ENCODE measurements at places on chromosomes 3 and 15. TPM values are rescaled to one million over a fixed set of nuclear protein-coding genes. Genes with fewer than 3 reads are reported as not detected.

TGM4 gene
- total RNA-seq: not detected

FBXO40 gene
- total RNA-seq: not detected

ALDH1A3 gene
- 16.3 TPM for total RNA-seq

TAMM41 gene
- total RNA-seq: 6.4 TPM

RASL12 gene
- 0.28 TPM for total RNA-seq

TMC3 gene
- total RNA-seq: not detected

ATP2C1 gene
- 22.0 TPM for total RNA-seq

SI gene
- total RNA-seq: not detected

MTFMT gene
- total RNA-seq: 4.5 TPM

KBTBD13 gene
- not detected for total RNA-seq

CCDC39 gene
- total RNA-seq: 0.09 TPM

PAK6 gene
- total RNA-seq: 4.7 TPM

GRCh38 chr3:42680271-42680670 is 5.1 kb upstream of the KLHL40 start:
- no peaks in the 10 kb centered on the region for H3K36me3 ChIP-seq
- no peak overlapping the region for H3K4me3 ChIP-seq
- H3K27me3 ChIP-seq: no peaks in the 10 kb centered on the region
- no peaks in the 10 kb centered on the region for H3K4me1 ChIP-seq

- no peak overlapping the region for H3K27ac ChIP-seq
- no peaks in the 10 kb centered on the region for H3K36me3 ChIP-seq
- H3K4me1 ChIP-seq: no peaks in the 10 kb centered on the region
- no peak for DNase-seq
- H3K4me3 ChIP-seq: no peak overlapping the region
These were observed 55.4 kb upstream of the LARS2 start for GRCh38 chr3:45332901-45333407.

DNA sequence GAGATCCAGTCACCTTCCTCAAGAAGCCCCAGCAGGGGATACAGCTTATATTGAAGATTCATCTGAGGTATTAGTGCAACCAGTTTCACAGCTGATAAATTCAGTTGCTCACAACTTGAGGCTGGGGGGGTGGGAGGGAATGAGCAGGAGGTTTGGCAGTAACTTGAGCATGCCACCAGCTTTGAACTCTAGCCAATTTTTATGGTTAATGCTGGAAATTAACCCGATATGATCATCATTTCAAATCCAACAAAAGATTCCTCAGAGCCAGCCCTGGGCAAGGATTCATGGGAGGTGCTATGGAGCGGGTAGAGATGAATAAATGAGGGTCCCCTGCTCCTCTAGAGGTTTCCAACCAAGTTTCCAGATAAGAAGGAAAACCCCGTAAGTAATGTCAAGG is 73.1 kb upstream of the HES1 start:
- H3K4me3 ChIP-seq: no peak overlapping the region
- H3K36me3 ChIP-seq: no peaks in the 10 kb centered on the region
- H3K4me1 ChIP-seq: peaks cover 13% of the 10 kb centered on the region
- no peak overlapping the region for H3K27ac ChIP-seq

DNA sequence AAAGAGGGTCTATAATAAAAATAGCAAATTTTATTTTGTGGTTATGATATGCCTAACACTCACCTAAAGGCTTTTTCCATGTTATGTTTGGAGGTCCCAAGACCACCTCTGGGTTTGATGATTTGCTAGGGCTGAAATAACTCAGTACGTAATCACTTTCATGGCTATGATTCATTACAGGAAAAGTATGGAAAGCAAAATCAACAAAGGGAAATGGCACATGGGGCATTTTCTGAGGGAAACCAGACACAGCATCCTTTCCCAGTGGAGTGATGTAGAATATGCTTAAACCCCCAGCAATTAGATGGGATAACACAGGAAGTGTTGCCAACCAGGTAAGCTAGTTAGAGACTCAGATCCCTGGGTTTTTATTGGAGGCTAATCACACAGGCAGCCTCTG is 701.6 kb upstream of the CBLB start:
- no peak overlapping the region for H3K27ac ChIP-seq
- no peaks in the 10 kb centered on the region for H3K4me1 ChIP-seq
- H3K4me3 ChIP-seq: no peak overlapping the region
- H3K36me3 ChIP-seq: no peaks in the 10 kb centered on the region

GRCh38 chr15:58457466-58457965 is 25.7 kb downstream of the LIPC start:
- peak overlapping the region; percentile 7 for H3K27ac ChIP-seq
- H3K4me3 ChIP-seq: no peak overlapping the region
- H3K4me1 ChIP-seq: no peaks in the 10 kb centered on the region
- no peak for DNase-seq

GRCh38 chr3:23430781-23431398 is 227.8 kb downstream of the UBE2E2 start:
- H3K27ac ChIP-seq: no peak overlapping the region
- H3K4me3 ChIP-seq: no peak overlapping the region
- H3K4me1 ChIP-seq: no peaks in the 10 kb centered on the region
- no peak for DNase-seq
- H3K36me3 ChIP-seq: no peaks in the 10 kb centered on the region

DNA sequence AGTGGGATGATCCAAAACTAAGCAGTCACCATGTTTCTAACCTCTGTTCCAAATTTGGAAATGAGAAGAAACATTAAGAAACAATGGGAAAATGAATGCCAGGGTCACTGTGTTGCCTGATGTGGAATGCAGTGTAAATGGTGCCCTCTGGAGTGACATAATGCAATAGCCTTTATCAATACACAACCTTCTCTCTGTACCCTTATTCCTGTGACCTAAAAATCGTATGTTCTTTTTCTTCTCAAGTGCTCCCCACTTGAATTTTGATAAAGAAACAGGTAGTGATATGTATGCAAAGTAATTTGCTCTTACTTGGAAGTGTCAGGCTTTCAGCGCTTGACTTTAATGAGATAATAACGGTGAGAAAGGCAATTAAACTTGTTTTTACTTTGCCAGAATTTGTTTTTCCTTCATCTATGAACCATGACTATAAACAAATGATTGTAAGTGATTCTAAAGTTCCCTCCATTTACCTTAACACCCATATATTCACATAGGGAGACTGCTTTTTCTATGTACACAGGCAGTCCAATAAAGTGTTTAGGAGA is 145.8 kb upstream of the THRB start:
- no peak overlapping the region for H3K4me3 ChIP-seq
- no peaks in the 10 kb centered on the region for H3K27me3 ChIP-seq
- no peaks in the 10 kb centered on the region for H3K4me1 ChIP-seq
- H3K27ac ChIP-seq: no peak overlapping the region
- no peak for DNase-seq
- no peaks in the 10 kb centered on the region for H3K36me3 ChIP-seq

- H3K4me1 ChIP-seq: no peaks in the 10 kb centered on the region
- H3K36me3 ChIP-seq: peaks cover 3% of the 10 kb centered on the region
- H3K27me3 ChIP-seq: no peaks in the 10 kb centered on the region
- DNase-seq: no peak
- no peak overlapping the region for H3K4me3 ChIP-seq
These were observed 26.5 kb downstream of the EIF2AK4 start for GRCh38 chr15:39960411-39960810.

DNA sequence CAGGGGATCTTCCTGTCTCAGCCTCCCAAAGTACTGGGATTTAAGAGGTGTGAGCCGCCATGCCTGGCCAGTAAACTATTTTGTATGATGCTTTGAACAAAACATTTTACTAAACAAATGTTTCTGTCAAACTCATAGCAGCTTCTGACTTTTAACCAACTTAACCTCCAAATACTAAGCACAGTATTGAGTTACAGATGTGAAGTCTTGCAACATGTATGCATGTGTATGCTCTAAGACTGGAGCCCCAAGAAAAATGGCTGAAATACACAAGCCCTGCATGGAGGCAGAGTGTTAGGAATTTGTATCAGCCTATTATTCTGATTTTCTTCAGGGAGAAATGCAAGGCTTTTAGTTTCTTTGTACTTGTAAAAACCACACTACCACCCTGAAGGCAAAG is 137.1 kb downstream of the CBLB start:
- no peak for DNase-seq
- H3K27ac ChIP-seq: no peak overlapping the region
- no peak overlapping the region for H3K4me3 ChIP-seq
- H3K36me3 ChIP-seq: no peaks in the 10 kb centered on the region
- H3K27me3 ChIP-seq: no peaks in the 10 kb centered on the region

DNA sequence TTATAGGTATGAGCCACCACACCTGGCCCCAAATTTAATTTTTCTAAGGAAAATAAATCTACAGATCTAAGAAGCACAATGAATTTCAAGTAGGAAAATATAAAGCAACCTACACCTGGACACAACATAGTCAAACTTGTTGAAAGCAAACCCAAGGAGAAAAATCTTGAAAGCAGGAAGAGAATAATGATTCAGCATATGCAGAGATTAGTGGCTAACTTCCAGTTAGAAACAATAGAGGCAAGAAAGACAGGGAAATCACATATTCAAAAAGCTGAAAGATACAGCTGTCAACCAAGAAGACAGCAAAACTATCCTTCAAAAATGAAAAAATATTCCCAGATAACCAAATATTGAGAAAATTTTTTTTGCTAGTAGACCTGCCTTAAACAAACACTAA is 49.4 kb downstream of the ZNF148 start:
- H3K4me3 ChIP-seq: no peak overlapping the region
- H3K4me1 ChIP-seq: no peaks in the 10 kb centered on the region
- no peak for DNase-seq
- H3K36me3 ChIP-seq: no peaks in the 10 kb centered on the region

DNA sequence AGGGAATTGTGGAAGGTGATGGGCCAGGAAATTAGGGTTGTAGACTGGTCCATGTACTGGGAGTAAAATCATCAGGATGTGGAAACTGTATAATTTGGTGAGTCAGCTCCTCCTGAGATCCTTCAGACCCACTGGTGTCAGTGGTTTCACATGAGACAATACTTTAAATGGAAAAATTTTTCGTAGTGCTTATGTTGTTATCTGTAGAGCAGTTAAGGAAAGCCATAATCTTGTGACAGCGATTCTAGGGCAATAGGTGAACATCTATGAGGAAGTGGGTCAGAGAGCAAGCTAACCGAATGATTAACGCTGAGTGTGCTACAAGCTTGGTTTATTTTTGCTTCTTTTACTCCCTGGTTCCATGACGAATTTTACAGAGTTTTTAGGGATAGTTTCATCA is 200.6 kb downstream of the CADM2 start:
- H3K27ac ChIP-seq: no peak overlapping the region
- no peaks in the 10 kb centered on the region for H3K27me3 ChIP-seq
- no peaks in the 10 kb centered on the region for H3K36me3 ChIP-seq
- DNase-seq: no peak
- no peak overlapping the region for H3K4me3 ChIP-seq

- no peak overlapping the region for H3K27ac ChIP-seq
- no peaks in the 10 kb centered on the region for H3K36me3 ChIP-seq
- no peak overlapping the region for H3K4me3 ChIP-seq
- no peak for DNase-seq
- no peaks in the 10 kb centered on the region for H3K4me1 ChIP-seq
These were observed 769.5 kb upstream of the DPPA4 start for GRCh38 chr3:110106805-110107204.

DNA sequence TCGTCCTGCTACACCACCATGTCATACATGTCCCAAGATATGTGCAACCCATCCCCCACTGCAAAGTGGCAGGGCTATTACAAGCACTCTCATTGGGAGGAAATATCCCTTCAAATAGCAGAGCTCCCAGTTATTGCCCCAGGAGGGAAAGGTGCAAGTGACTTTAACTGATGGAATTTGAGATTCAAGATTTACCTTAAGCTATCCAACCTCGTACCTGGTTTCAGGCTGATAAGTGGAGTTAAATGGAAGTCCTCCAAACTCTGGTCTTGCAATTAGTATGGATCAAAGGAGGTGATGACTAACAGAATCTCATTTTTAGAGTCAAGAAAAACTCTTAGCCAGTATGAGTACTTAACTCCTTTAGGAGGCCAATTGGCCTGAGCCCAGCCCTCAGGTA is 2.1 kb downstream of the SLCO2A1 start:
- no peak overlapping the region for H3K4me3 ChIP-seq
- no peak for DNase-seq
- H3K27ac ChIP-seq: no peak overlapping the region
- no peaks in the 10 kb centered on the region for H3K4me1 ChIP-seq
- H3K36me3 ChIP-seq: no peaks in the 10 kb centered on the region
- H3K27me3 ChIP-seq: no peaks in the 10 kb centered on the region

GRCh38 chr3:38545983-38546382 is 49.8 kb downstream of the EXOG start:
- H3K36me3 ChIP-seq: no peaks in the 10 kb centered on the region
- H3K27ac ChIP-seq: no peak overlapping the region
- H3K4me3 ChIP-seq: no peak overlapping the region
- no peaks in the 10 kb centered on the region for H3K27me3 ChIP-seq

GRCh38 chr3:55285156-55285555 is 201.9 kb downstream of the WNT5A start:
- H3K4me3 ChIP-seq: no peak overlapping the region
- no peaks in the 10 kb centered on the region for H3K4me1 ChIP-seq
- no peaks in the 10 kb centered on the region for H3K27me3 ChIP-seq

GRCh38 chr3:146589899-146590508 is 15.1 kb downstream of the PLSCR5 start:
- H3K4me3 ChIP-seq: no peak overlapping the region
- no peak overlapping the region for H3K27ac ChIP-seq
- H3K36me3 ChIP-seq: no peaks in the 10 kb centered on the region
- H3K4me1 ChIP-seq: no peaks in the 10 kb centered on the region
- no peaks in the 10 kb centered on the region for H3K27me3 ChIP-seq
- DNase-seq: no peak

DNA sequence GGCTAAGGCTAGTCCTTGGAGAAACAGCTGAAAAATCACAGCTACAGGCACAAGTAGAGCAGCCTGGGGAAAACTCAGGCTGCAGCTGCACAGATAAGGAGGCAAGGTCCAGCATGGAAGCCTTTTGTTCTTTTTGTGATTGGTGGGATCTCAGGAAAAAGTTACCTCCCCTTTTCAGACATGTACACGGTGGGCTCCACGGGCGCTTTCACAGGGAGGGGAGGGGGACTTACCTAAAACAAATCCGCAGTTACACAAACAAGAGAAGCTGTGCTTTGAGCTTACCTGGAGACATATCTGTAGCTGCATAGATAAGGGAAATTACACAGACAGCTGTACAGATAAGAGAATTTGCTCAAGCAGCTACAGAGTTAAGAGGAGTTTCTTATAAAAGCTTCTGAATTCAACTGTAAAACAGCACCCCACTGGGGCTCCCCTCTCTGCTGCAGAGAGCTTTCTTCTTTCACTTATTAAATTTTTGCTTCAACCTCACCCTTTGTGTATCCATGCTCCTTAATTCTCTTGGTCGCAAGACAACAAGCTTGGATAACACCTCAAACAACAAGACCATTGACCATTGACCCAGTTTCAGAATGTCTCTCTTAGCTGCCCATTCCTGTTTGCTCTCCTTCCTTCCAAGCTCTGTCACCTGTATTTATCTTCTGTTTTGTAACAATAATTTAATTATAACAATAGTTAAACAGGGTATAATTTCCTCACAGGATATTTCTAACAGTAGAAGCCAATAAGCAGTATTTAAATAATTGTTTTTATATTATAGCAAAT is 10.9 kb upstream of the CD200 start:
- H3K27ac ChIP-seq: no peak overlapping the region
- no peak for DNase-seq
- H3K36me3 ChIP-seq: no peaks in the 10 kb centered on the region
- peaks cover 8% of the 10 kb centered on the region for H3K4me1 ChIP-seq
- H3K27me3 ChIP-seq: no peaks in the 10 kb centered on the region

GRCh38 chr15:96362755-96363651 is 32.5 kb downstream of the NR2F2 start:
- no peaks in the 10 kb centered on the region for H3K36me3 ChIP-seq
- peaks cover 47% of the 10 kb centered on the region for H3K27me3 ChIP-seq
- no peaks in the 10 kb centered on the region for H3K4me1 ChIP-seq
- DNase-seq: no peak
- H3K27ac ChIP-seq: no peak overlapping the region

All from pancreas (tissue), 10 donors.